ENCODE measurements at places on chromosomes 1 and 21.

DNA sequence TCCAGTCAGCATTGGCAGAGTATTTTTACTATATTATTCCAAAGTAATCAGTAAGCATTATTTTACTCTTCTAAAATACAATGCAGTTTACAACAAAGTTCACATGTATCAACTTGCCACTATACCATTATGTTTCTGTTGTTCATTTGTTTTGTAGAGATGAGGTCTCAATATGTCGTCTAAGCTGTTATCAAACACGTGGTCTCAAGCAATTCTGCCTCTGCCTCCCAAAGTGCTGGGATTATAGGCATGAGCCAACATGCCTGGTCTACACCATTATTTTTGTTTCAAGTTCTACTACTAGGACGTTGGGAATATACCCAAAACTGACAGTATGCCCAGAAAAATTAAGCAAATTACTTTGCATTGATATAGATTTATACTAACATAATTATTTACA lies 19.8 kb downstream of the FAF1 start:
- no peak for DNase-seq

GRCh38 chr1:29122682-29123052 lies 1.0 kb downstream of the TMEM200B start:
- peak; percentile 61 for DNase-seq

- DNase-seq = no peak
These were observed 162.3 kb upstream of the ARHGEF16 start for GRCh38 chr1:3292051-3292722.

- DNase-seq = no peak
These were observed 45.4 kb upstream of the TDRD10 start for GRCh38 chr1:154456631-154457030.

- DNase-seq = no peak
These were observed 5.1 kb upstream of the PTPRC start for GRCh38 chr1:198633675-198634121.

GRCh38 chr21:27164208-27165177 lies 197.6 kb upstream of the ADAMTS5 start:
- DNase-seq = no peak

DNA sequence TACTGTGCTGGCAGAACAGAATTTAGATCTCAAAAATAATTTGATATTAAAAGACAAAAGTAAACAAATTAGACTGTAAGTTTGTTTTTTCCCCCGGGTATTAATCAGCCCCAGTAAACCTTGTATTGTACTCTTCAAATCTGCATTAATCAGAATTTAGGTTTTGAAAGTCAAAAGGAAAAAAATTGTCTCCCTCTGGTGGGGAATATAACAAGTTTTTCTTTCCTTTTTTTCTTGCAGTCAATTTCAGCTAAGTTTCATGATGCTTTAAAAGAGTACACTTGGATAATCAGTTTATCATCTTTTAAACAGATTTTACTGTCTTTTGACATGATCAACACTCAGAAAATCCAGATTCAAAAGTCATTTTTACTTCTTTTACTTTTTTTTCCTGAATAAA lies 134.5 kb upstream of the PKN2 start:
- DNase-seq = peak; percentile 5

DNA sequence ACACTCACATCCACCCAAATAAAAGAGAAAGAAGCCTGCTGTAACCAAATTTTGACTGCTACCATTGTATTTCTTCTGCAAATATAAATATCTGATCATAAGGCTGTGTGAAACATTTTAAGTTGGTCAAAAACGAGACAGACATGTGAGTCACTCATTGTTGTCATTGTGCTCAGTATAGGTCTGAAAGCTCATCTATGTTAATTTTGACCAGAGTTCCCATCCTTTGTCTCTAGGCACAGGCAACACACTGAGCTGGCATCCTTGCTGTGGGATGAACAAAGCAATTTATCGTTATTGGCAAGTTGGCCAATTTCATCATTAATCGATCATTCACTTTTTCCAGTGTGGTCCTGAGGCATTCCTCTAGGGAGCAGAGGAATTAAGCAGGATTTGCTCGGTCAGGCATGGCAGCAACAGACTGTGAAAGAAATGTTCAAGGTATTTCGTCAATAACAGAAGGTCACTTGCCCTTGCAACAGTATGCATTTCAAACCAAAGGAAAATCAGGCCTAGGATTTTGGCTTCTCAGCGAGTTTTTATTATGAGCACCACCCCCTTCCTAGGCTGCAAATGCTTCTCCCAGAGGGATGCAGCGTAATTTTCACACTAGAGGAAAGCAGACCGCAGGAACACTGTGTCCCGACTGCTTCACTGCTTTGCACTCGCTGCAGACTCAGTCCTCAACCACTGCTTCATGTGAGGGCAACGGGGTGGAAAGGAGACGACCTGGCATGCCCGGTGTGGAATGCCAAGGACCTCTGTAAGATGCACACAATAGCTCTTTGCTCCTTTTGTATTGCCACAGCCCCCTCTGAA lies 87.9 kb upstream of the SMYD2 start:
- DNase-seq = no peak

GRCh38 chr21:37249112-37249904 lies 17.8 kb downstream of the VPS26C start:
- no peak for DNase-seq

DNA sequence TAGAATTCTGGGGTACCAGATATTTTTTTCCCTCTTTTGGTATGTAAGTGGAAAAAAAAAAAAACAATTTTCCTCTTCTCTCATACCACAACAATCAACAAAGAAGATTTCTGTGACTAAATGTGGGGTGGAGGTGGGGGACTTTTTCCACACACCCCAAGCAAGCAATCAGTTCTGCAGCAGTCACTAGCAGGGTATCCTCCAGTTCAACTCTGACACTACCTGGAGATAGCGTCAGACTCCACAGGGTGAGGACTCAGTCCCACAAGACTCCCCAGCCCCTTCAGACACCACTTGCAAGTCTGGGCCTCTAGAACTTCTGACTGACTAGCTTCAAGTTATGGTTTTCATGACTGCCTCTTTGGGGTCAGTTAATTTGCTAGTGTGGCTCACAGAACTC lies 6.2 kb downstream of the DHX9 start:
- DNase-seq = no peak

GRCh38 chr1:15132965-15133364 lies 20.6 kb upstream of the TMEM51 start:
- DNase-seq = no peak

DNA sequence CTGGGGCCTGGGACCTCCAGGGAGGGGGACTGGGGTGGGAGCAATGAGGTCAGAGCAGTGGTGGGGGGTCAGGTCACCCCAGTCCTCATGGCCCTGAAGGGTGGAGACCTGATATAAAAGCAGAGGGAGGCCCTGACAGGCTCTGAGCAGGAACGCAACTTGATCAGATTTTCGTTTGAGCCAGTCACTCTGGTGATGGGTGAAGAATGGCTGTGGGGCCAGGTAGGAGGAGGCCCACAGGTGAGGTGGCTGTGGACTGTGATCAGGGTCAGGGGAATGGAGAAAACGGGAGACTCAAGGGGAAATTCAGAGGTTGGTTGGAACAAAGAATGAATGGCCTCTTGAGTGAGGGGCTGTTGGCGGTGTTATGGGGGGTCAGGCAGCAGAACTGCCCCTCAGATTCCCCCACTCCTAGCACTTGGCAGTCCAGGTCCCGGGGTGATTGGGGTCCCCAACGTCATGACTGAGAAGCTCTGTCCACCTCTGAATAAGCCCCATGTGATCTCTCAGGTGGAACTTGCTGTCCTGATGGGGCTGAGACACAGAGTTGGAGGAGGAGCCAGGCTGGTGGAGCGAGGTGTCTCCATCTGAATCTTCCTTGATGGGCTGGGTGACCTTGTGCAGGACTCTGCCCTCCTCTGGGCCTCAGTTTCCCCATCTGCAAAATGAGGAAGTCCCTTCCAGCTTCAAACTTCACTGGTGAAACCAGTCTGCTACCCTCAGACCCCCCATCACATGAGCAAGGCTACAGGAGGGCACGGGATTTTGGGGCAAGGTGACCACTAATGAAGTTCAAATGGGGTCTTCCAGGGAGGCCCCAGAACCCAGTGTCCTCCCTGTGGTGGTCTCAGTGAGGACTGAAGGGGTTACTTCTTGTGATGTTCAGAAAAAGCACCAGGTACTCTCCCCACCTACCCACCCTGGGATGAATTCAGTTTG lies 683.0 kb downstream of the MATN1 start:
- DNase-seq = no peak

- no peak for DNase-seq
These were observed 2.7 kb downstream of the AMPD2 start for GRCh38 chr1:109622137-109622892.

DNA sequence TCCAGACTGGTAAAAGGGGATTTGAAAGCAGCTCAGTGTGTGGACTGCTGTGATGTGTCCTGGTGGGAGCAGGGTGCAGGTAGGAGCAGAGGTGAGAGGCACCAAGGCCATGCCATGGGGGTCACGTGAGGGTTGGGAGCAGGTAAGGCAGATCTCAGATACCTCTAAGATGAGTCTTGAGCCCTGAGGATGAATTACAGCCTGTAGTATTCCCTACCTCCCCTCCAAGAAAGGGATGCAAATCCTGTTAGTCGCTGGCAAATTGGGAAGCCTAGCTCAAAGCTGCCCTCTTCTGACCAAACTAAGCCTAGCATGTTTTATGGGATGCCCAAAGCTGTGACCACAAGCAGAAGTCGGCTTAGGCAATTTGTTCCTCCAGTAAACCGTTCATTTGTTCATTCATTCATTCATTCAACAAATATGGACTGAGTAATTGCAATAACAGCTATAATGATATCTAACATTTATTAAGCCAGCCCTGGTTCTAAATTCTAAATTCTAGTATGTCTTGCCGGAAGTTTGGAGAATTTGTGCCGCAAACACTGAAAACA lies 3.9 kb upstream of the NUAK2 start:
- DNase-seq = peak; percentile 68

DNA sequence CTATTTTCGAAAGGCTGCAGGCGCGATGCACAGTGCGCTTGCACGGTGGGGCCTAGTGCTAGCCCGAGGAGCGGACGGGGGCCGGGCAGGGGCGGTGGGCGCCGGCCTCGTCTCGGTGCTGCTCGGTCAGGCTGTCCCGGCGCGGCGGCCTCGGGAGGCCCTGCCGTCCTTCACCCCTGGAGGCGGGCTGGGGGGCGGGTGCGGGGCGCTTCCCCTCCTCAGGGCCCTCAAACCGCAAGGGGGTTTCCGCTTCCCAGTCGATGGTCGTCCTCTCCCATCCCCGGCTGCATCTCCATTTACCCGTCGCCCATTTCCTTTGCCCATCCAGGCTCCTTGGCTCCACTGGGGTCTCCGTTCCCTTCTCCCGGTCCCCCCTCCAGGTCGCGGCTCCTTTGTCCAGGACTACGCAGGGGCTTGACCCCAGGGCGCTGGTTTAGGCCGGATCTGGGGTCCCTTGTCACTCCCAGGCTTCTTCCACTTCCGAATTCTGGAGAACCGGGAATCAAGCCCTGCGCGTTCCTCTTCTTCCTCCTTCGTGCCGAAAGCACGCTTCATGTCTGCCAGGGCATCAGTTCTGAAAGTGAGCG lies 196.3 kb upstream of the LMO4 start:
- DNase-seq = no peak

DNA sequence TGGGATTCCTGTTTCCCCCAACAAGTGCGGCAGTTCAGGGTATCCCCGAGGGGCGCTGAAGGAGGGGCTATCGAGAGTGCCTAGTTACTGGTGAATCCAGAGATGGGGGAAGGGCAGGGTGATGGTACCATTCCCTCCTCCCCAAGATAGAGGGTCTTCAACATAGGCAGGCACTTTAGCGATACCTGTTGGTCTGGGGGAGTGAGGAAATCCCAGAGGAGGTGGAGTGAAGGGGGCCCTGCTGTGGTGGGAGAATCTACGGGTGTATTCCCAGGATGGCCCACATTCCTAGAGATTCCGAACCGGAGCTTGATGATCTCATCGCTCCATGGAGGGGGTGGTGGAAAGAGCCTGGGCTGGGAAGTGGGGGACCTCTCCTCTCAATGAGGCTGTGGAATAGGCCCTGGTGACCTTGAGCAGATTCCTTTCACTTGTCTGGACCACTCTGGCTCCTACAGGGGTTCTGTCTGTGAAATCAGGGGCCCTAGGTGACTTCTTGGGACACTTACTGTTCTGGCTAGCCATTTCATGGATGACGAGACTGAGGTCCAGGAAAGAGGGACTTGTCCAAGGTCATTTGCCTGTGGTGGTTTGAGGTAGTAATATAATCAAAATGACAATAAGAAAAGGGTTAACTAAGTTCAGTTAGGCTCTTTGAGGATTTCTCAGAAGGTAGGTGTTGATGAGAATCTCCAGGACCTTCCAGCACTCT lies 52.7 kb upstream of the SYNC start:
- DNase-seq = no peak

DNA sequence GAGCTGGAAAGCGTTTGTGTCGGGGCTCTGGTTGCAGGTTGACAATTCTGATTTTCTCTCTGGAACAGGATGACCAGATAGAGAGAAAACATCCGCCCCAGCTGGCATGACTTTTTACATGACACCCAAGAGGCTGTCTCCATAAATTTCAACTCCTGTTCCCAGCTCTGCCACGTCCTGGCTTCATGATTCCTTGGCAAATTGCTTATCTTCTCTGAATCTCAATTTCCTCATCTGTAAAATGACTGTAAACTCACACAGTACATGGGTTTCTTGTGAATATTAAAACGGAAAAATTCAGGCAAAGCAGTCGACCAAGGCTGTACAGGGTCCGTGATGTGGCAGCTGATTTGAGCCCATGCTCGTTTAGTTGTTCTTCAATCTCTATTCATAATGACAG lies 572.7 kb downstream of the AJAP1 start:
- no peak for DNase-seq

- DNase-seq = no peak
These were observed 1.7 kb upstream of the WNT9A start for GRCh38 chr1:227949341-227949921.

DNA sequence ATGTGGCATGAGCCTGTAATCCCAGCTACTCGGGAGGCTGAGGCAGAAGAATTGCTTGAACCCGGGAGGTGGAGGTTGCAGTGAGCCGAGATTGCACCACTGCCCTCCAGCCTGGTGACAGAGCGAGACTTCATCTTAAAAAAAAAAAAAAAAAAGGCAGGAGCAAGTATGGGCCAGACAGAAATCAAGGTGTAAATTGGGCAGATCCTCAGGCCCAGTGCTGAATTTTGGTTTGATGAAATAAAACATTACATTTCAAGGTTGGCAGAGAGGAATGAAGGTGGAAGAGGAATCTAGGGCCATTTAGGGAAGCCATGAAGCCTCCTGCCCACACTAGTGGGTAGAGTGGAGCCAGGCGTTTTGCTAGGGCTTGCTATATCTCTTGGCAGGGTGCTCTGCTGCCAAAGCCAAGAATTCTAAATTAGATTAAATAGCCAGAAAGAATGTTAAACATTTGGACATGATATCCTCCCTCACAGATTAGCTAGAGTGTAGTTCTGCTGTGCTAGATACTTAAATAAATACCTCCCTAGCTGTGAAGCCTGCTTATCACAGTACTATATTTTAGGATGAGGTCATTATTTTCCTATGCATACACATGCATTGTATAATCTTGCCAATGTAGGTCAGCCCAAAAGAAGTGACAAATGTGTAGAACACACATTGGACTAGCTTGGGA lies 16.6 kb upstream of the LGALS8 start:
- DNase-seq = peak; percentile 21

DNA sequence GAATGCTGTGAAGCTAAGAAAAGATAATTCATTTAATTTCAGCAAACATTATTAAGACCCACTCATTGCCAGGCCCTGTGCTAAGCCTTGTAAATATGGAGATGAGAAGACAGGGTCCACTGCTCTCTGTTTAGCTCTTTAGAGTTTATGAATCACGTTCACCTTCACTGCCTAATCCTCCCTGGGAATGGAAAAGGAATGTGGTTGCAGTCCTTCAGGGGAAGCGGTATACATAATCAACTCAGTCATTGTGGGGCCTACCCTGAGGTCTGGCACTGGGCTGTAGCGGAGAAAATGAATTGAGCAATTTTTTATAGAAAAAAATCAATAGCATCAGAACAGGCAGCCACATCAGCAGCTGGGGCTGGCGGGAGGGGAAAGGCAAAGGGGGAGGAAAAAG lies 412.1 kb upstream of the NFIA start:
- no peak for DNase-seq
